ENCODE measurements at places on chromosomes 5 and 9. TPM values are rescaled to one million over a fixed set of nuclear protein-coding genes. Genes with fewer than 3 reads are reported as not detected.

Gene SLC45A2
- total RNA-seq = not detected

DNA sequence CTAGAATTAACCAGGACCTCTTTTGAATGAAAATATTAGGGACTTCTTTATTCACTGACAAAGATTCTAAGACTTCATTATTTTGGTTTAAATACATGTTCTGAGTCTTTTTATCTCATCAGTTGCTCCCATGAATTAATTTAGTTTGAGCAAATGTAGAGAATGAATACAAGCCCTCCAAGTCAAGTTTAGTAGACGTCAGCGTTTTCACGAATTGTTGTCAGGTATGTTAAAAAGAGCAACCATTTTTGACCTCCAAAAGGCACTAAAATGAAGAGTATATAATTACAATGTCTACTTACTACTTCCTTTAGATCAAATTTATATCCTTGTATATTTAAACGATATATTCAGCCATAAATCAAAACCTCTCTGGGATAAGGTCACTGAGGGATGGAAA, 809.3 kb upstream of the CDH6 start:
- no peaks in the 10 kb centered on the region for H3K4me1 ChIP-seq
- H3K27me3 ChIP-seq = no peaks in the 10 kb centered on the region
- H3K27ac ChIP-seq = no peak overlapping the region
- H3K36me3 ChIP-seq = no peaks in the 10 kb centered on the region
- H3K4me3 ChIP-seq = no peak overlapping the region
- DNase-seq = no peak

DNA sequence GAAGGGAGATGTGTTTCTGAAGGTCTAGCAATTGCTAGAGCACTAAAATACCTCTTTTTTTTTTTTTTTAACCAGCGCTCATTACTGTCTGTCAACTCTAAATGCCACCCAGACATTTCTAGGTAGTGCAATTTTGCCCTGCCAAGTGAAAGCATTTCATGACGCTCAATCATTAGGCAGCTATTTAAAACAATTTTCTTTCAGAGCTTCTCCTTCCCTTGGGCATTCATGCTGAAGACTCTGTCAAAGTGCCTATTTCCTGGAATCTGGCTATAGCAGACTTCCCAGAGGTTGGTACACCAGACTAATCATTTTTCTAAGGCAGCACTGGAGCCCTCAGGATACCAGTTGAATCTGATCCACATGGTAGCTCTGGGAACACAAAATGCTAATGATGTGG, 97.0 kb upstream of the ANKRD55 start:
- H3K27ac ChIP-seq = no peak overlapping the region
- no peak overlapping the region for H3K4me3 ChIP-seq
- H3K36me3 ChIP-seq = no peaks in the 10 kb centered on the region
- no peaks in the 10 kb centered on the region for H3K4me1 ChIP-seq
- no peak for DNase-seq

GRCh38 chr5:67133217-67133616, 63.4 kb downstream of the CD180 start:
- H3K36me3 ChIP-seq = peaks cover 4% of the 10 kb centered on the region
- H3K27ac ChIP-seq = no peak overlapping the region
- DNase-seq = no peak
- no peaks in the 10 kb centered on the region for H3K27me3 ChIP-seq
- no peak overlapping the region for H3K4me3 ChIP-seq
- no peaks in the 10 kb centered on the region for H3K4me1 ChIP-seq

- H3K27ac ChIP-seq = no peak overlapping the region
- peaks cover 11% of the 10 kb centered on the region for H3K36me3 ChIP-seq
Observed at GRCh38 chr9:7129391-7129790, 371.6 kb downstream of the KDM4C start.

DNA sequence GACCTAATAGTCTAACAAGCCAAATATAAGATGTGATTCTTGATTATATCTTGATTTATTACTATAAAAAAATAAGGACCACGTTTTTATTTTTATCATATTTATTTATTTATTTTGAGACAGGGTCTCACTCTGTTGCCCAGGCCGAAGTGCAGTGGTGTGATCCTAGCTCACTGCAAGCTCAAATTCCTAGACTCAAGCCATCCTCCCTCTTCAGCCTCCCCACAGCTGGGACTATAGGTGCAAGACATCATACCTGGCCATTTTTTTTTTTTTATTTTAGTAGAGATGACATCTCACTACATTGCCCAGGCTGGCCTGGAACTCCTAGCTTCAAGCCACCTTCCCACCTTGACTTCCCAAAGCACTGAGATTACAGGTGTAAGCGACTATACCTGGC, 61.0 kb upstream of the LARP1 start:
- H3K27ac ChIP-seq = no peak overlapping the region
- H3K4me3 ChIP-seq = no peak overlapping the region
- no peaks in the 10 kb centered on the region for H3K27me3 ChIP-seq

DNA sequence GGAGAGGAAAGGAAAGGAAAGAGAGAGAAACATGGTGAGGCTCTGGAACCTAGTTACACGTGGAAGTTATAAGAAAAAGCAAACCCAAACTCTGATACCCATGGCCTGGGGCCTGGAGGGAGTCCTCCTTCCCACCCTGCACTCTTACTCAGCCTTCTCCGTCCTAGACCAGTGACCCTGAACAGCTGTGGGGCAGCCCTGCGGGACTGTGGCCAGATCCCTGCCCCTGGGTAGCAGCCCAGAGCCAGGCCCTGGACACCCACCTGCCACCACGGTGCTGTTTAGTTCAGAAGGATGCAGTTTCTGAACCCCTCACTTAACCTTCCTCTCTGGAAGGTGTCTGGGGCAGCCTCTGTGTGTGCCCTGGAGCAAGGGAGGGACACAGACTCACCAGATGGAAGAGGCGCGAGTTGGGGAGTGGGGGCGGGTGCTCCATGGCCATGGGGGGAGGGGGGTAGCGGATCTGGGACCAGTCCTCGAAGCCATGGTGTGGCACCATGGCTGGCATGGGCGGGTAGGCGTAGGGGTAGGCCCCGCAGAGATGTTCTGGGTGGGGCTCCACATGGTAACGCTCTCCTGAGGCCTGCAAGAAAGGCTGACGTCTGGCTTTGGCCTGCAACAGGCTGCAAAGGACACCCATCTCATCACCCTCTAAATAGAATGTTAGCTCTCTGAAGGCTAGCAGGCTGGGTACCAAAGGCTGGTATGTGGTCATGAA, 13.0 kb downstream of the GPX3 start:
- no peaks in the 10 kb centered on the region for H3K36me3 ChIP-seq
- H3K4me1 ChIP-seq = peaks cover 15% of the 10 kb centered on the region
- peak; percentile 38 for DNase-seq
- no peak overlapping the region for H3K27ac ChIP-seq

- no peaks in the 10 kb centered on the region for H3K36me3 ChIP-seq
- H3K4me3 ChIP-seq = peak overlapping the region; percentile 85
- no peaks in the 10 kb centered on the region for H3K27me3 ChIP-seq
- H3K4me1 ChIP-seq = peaks cover 13% of the 10 kb centered on the region
Observed at GRCh38 chr9:99823681-99824377, 2.1 kb downstream of the NR4A3 start.

DNA sequence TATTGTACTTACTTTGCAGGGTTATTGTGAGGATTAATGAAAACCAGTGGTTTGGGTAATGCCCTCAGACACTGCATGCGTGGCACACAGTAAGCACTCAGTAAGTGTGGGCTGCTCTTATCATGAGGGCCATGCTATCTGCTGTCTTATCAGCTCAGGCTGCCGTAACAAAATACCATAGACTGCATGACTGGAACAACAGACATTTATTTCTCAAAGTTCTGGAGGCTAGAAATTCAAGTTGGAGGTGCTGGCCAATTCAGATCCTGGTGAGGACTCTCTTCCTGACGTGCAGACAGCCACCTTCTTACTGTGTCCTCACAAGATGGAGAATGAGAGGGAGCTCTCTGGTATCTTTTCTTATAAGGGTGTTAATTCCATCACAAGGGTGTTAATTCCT, 23.9 kb upstream of the SH3PXD2B start:
- H3K4me1 ChIP-seq = no peaks in the 10 kb centered on the region
- no peak overlapping the region for H3K27ac ChIP-seq
- no peak overlapping the region for H3K4me3 ChIP-seq
- H3K36me3 ChIP-seq = no peaks in the 10 kb centered on the region
- no peaks in the 10 kb centered on the region for H3K27me3 ChIP-seq
- no peak for DNase-seq

Data from adrenal gland (tissue), 19 donors.